ENCODE measurements at places on chromosomes 1 and 21.

DNA sequence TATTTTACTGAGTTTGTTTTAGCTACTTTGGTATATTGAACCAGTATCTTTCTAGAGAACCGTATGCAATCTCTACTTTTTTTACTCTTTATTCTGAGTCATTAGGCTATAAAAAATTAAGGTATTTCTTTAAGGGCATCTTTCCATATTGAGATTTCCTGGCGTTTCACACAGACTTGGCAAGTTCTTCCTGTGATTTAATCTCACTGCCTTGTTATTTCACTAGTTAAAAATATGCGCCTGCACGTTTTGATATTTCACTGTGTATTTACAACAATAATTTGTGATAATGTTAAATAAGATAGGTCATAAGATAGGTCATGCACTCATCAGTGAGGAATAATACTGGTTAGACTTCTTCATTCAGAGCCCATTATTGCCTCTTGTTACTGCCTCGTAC lies 16.2 kb upstream of the CR1L start:
- DNase-seq, result no peak

DNA sequence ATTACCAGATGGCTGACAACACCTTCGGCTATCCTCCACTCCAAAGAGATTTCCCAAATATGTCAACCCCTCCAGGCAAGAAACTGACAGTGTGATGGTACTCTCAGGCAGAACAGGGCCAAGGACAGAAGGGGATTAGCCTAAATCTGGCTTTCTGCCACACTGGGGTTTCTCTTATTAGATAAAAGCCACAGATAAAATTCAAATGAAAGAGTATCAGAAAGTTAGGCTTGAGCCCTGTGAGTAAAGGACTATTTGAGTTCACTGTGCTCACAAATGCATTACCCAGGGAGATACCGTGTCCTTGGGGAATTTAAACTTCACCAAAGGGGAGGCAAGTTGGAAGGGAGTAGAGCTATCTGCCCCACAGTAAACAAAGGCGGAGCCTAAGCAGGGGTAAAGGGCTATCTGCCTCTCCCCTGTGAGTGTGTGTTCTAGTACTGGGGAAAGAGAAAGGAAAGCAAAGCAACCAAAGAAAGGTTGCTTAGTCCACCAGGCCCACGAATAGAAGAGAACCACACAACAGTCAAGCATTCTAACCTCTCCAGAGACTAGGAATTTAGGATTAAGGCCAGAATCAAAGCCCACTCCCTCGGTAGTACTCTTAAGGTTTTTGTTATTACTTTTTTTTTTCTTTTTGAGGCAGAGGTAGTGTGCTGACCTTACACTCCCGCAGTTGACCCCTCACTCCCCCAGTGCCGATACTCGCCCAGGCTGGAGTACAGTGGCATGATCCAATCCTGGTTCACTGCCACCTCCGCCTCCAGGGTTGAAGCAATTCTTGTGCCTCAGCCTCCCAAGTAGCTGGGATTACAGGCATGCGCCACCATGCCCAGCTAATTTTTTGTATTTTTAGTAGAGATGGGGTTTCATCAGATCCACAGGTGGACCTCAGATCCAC lies 12.7 kb downstream of the TPM3 start:
- no peak for DNase-seq

- no peak for DNase-seq
Observed at GRCh38 chr1:162856260-162856659, 4.7 kb downstream of the CCDC190 start.

GRCh38 chr1:170214117-170215032 lies 68.6 kb downstream of the NTMT2 start:
- no peak for DNase-seq

DNA sequence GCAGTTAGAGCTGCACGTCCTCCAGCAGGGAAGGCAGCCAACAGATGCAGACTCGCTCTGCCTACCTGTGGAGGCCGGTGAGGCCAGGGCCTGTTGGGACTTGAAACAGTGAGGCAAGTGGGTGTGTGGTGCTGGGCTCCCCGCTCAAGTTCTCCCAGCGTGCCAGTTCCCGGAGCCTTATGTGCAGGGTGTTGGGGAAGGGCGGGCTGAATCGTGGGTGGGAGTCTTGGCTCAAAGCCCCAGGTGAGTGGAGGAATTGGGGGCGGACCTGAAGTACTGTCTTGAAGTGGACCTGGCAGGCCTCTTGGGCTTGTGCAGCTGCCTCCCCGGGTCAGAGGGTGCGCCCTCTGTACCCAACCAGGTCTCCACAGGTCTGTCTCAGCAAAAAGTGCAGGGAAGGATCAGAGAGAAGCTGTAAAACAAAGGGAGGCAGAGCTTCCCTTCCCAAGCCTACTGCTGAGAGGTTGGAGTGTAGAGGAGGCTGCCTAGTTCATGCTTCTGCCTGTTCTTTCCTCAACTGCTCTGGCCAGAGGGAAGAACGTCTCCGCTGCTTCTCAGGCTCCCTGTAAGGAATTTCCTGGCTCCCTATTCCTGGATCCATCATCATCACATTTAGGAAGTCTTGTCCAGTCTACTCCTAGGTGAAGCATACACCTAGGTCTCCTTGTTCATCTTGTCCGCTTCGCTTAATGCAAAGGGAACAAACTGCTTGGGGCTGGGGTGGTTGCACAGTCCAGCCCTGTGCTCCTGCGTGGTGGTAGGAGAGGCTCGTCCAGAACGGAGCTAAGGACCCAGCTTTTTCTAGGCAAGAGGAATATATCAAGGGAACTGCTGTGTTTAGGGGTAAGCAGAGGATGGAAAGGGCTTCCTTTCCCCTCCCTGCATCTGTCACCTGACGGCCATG lies 14.9 kb downstream of the UTP11 start:
- no peak for DNase-seq

Measured in T-helper 2 cell (primary cell).